EH (cell line): ENCODE measurements at places on chromosomes 4 and X.
A peak's percentile ranks its signal among the peaks of the same experiment; 100 is the strongest.

- no peak for DNase-seq
Measured at GRCh38 chr4:96630839-96631238, 790.9 kb downstream of the PDHA2 start.

- DNase-seq, result no peak
Measured at GRCh38 chr4:61296144-61296543, 96.0 kb downstream of the ADGRL3 start.

- DNase-seq, result no peak
Measured at GRCh38 chr4:71860643-71861042, 76.8 kb upstream of the GC start.

GRCh38 chr4:136281889-136282288, 1250.4 kb downstream of the PCDH18 start:
- no peak for DNase-seq

GRCh38 chrX:39936886-39937770, 160.6 kb downstream of the BCOR start:
- DNase-seq, result no peak

DNA sequence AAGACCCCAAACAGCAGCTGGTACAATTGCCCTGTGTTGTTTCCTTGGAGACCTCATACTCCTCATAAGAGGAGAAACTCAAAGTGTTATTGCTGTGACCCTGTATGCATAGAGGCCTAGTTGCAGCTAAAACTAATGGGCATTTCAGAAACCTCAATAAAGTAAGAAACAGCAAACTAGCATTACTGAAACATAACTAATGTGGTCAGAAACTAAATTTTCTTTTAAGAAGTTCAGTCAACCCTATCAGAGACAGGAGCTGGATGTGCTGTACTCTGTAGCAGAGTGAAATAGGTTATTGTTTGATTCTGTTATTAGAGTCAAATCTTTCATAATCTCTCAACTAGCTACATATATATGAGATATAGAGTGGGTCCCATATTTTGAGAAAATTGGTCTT, 257.5 kb upstream of the IRS4 start:
- no peak for DNase-seq

GRCh38 chr4:20487852-20488251, 212.4 kb upstream of the PACRGL start:
- peak; percentile 75 for DNase-seq

DNA sequence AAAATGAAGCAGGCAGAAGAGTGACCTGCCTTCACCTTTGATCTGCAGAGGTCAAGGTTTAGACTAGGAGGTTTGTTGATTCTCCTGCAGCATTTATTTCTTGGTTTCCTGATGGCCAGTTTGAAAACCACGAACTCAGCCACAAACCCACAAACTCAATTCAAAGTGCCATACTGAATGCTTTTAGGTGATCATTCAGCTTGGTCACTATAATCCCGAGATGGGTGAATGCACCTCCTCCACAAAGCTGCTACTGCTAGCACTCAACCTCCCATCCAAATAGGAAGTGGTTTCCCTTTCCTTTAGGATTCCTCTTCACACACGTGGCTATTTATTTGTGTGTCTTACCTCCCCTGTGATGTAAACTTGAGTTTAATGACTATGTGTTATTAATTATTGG, 225.2 kb downstream of the MID1 start:
- DNase-seq, result peak; percentile 48

DNA sequence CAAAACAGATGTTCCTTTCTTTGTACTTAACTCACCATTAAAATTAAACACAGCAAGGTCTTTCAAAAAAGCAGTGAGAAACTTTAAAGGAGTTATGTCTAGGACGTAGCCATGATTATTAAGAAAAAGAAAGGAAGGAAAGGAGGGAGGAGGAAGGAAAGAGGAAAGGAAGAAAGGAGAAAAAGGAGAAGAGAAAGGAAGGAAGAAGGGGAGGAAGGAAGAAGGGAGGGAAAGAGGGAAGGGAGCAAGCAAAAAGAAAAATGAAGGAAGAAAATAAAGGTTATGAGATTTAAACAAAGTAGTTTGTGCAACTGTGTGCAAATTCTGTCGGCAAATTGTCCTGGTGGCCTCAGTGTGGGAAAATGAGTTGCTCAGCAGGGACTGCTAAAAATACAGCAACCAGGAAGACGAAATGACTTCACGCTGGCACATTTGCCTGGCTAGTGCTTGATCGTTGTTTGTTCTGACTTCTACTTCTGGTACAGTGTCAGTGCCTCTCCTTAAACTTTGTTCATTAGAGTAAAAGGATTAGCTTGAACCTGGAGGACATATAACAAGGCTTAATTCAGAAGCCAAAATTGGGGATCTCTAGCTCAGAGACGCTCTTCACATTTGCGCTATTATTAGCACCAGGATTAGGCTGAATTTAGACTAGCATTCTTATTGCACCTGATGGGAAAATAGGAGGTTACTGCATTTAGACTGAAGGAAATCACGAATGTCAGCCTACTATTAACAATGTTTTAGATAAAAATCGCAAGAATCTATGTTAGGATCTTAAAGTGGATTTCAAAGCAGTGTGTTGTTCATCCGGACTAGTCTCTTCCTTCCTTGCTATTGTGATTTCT, 81.2 kb downstream of the DCK start:
- peak; percentile 36 for DNase-seq

GRCh38 chrX:107691024-107691448, 62.7 kb downstream of the PRPS1 start:
- DNase-seq, result no peak

DNA sequence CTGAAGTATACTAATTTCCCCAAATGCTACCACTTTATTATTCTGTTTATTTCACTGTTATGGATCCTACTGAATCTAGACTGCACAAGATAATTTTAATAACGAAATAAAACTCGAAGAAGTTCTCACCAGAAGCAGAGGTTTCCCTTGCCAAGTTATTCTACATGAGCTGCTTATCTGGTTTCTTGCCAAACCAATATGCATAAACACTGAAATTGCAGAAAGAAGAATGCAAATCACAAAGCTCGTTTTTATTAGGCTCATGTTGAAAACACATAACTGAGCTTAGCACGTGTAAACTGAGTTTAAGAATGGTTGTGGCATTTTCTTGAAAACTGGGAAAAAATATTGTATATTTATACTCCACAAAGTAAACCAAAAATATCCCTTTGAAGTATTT, 35.9 kb downstream of the GRID2 start:
- no peak for DNase-seq

DNA sequence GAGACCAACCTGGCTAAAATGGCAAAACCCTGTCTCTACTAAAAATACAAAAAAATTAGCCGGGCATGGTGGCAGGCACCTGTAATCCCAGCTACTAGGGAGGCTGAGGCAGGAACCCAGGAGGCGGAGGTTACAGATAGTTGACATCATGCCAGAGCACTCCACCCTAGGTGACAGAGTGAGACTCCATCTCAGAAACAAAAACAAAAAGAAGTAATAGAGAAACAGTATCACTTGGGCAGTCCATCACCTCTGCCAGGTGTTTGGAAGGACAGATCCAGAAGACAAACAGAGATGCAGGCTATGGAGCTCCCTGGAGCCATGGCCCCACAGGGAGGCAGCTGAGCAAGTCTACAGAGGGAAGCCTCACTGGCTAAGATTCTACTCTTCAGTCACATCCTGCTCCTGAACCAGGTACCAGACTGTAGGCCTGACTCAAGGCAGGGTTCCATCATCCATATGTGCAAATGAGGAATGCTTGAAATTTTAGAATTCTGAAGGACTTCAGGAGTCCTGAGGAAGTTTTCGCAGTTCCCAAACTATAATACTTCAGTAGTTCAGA, 81.4 kb upstream of the CPEB2 start:
- no peak for DNase-seq

DNA sequence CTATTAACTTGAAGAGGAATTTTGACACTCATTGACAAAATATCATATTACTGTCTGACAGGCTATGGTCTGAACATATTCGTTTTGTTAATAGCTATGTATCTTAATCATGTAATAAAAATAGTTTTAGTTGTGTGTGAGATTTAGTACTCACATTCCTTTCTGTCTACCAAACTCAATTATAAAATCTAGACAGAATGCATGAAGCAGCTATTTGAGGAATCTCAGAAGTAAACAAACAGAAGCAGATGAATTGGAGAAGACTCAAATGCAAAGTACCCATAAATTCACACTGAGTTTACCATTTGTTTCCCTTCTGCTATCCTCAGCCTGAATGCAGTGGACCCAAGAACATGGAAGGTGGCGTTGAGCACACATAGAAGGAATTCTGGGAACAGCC, 841.6 kb upstream of the AADAT start:
- DNase-seq, result no peak

DNA sequence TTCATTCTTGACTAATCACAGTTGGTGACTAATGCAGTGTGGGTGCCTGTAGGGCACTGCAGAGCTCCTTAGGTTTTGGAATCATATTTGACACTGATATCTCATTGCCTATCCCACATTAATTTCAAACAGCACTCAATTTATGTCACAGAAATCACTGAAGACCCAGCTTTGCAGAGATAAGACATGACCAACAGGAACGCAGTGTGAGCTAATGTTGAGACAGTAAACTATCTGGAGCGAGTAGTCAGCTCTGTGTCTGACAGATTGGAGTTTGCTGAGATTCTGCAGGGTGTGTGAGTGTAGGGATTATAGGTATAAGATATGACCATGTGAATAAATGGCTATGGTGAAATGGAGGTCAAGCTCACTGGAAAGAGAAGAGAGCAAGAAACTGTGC, 1586.1 kb upstream of the AGA start:
- no peak for DNase-seq

GRCh38 chrX:119853444-119853843, 681 bp upstream of the UPF3B start:
- peak; percentile 4 for DNase-seq

GRCh38 chrX:16786791-16787735, 797 bp downstream of the TXLNG start:
- DNase-seq, result peak; percentile 9

GRCh38 chr4:93996895-93997294, 168.3 kb downstream of the ATOH1 start:
- no peak for DNase-seq

- no peak for DNase-seq
Measured at GRCh38 chr4:168150420-168151050, 58.2 kb downstream of the ANXA10 start.

- no peak for DNase-seq
Measured at GRCh38 chrX:101051153-101051548, 760 bp downstream of the TRMT2B start.

- DNase-seq, result peak; percentile 4
Measured at GRCh38 chr4:113162089-113162488, 112.6 kb downstream of the ANK2 start.

DNA sequence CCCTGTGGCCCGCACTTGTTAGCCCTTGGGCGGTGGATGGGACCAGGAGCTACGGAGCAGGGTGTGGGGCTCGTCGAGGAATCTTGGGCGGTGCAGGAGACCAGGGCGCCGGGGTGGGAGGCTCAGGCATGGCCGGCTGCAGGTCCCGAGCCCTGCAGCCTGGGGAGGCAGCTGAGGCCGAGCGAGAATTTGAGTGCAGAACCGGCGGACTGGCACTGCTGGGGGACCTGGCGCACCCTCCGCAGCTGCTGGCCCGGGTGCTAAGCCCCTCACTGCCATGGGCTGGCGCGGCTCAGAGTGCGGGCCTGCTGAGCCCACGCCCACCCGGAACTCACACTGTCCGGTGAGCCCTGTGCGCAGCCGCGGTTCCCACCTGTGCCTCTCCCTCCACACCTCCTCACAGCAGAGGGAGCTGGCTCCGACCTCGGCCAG, 73.6 kb upstream of the TLL1 start:
- DNase-seq, result no peak

- no peak for DNase-seq
Measured at GRCh38 chr4:28774344-28774743, 1913.7 kb downstream of the STIM2 start.

DNA sequence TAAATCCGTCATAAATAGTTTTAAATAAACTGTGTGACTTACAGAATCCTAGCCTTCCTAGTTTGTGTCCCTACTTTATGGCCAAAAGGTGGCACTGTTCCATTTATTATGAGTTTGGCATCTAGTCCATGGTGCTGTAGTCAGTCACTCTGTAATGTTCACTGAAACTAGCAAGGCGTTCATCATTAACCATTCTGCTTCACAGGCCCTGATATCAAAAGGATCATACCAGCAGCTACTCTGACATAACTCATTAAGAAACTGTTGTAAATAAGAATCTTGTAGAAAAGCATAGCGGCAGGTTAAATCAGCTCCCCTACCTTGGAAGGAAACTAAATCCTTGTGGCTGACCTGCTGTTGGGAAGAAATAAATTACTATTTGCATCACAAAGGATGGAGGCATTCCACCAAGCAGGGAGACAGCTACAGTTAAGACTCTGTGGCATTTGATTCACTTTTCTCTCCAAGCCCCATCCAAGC, 919.6 kb upstream of the DIAPH2 start:
- peak; percentile 0 for DNase-seq

- no peak for DNase-seq
Measured at GRCh38 chrX:13965531-13965930, 64.2 kb downstream of the GEMIN8 start.

GRCh38 chrX:136021903-136022302, 36.7 kb downstream of the SLC9A6 start:
- DNase-seq, result no peak

- DNase-seq, result no peak
Measured at GRCh38 chr4:25783126-25783525, 79.7 kb downstream of the SEL1L3 start.

- peak; percentile 58 for DNase-seq
Measured at GRCh38 chr4:53558065-53558801, 33.1 kb downstream of the LNX1 start.

GRCh38 chrX:44693255-44693654, 150.6 kb upstream of the DUSP21 start:
- DNase-seq, result no peak

DNA sequence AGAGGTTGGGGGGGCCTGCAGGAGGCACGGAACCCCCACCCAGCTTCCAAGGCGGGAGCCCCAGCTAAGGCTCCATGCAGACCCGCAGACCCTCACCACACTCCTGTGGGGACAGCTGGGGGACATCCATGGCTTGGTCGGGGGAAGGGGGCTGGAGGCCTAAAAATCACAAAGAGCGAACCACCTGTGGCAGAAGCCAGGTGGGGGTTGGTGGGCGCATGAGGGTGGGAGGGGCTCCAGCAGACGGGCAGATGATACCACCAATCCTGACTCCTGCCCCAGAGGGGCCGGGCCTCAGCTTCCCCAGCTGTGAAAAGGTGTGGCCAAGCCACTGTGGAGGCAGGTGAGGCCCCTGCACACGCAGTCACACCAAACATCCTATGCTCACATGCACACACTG, 111.6 kb downstream of the FAM53A start:
- no peak for DNase-seq

DNA sequence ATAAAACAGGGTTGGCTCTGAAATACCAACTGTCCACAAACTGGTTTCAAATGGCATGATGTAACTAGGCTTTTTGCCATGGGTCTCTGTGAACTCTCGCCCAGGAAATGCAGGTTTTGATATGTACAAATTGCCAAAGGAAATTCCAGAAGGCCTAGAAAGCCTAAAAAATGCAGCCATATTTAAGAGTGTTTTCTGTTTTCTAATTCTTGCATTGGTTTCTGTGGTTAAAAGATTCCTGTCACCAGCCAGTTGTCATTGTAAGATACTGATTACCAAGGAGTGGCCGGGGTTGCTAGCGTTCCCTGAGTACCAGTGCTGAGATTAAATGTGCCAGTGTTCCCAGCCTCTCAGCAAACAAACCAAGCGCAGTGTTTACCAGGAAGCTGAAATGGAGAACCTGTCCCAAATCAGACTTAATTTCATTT, 53.9 kb upstream of the SORBS2 start:
- peak; percentile 73 for DNase-seq
